ENCODE measurements at places on chromosomes 2 and 18. TPM values are rescaled to one million over a fixed set of nuclear protein-coding genes. Genes with fewer than 3 reads are reported as not detected.

The VWA3B gene
- not detected for total RNA-seq

The FOXI3 gene
- total RNA-seq, result not detected

The LRP2 gene
- 0.35 TPM for total RNA-seq

- H3K27ac ChIP-seq, result no peak overlapping the region
- no peaks in the 10 kb centered on the region for H3K4me1 ChIP-seq
- no peaks in the 10 kb centered on the region for H3K36me3 ChIP-seq
- H3K27me3 ChIP-seq, result no peaks in the 10 kb centered on the region
- H3K4me3 ChIP-seq, result no peak overlapping the region
Measured at GRCh38 chr18:959854-960253, 55.2 kb downstream of the ADCYAP1 start.

DNA sequence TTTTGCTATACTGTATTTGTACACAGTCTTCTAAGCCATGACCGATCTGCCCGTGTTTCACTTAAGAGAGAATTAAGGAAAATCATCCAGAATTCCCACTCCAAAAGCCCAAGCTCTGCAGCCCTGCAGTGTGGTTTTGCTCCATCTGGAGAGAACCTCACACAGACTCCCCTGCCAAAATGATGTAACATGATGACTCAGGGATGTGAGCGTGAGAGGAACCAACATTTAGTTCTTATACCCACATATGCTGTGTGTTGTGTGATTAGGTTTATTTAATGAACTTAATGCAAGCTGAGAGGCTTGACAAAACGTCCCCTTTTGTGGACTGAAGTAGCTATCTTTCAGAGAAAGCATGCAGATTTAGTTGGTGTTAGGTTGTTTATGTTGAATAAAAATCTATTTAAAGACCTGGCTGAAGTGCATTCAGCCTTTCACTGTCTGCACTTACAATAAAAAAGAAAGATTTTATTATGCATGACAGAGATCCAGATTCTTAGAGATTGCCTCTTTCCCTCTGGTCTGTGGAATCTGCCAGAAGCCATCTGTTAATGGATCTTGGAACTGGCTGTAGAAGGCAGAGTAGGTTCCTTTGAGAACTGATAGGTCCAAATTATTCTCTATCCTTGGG, 6.3 kb downstream of the RAB12 start:
- no peaks in the 10 kb centered on the region for H3K36me3 ChIP-seq
- peak; percentile 64 for DNase-seq
- no peak overlapping the region for H3K4me3 ChIP-seq
- no peaks in the 10 kb centered on the region for H3K27me3 ChIP-seq
- H3K27ac ChIP-seq, result peak overlapping the region; percentile 75

- H3K4me3 ChIP-seq, result no peak overlapping the region
- H3K27me3 ChIP-seq, result no peaks in the 10 kb centered on the region
- H3K4me1 ChIP-seq, result no peaks in the 10 kb centered on the region
Measured at GRCh38 chr18:13178976-13179375, 39.6 kb upstream of the LDLRAD4 start.

DNA sequence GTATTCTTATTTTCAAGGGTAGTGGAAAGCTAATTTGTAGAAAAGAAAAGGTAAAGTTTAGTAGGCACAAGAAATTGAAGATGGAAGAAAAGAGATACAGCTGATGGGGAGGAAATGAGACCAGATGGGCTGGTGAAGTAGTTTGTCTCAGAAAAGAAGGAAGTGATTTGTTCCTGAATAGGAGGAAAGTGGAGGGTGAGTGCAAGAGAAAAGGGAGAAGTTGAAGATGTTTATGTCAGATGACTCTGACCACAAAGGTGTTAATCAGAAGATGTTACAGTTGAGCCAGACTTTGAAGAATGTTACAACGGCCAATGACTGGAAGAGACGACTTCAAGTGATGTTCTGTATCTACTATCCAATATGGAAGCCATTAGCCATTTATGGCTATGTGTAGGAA, 21.2 kb downstream of the ZSCAN30 start:
- no peak overlapping the region for H3K27ac ChIP-seq
- no peak for DNase-seq
- H3K4me1 ChIP-seq, result no peaks in the 10 kb centered on the region
- H3K4me3 ChIP-seq, result no peak overlapping the region
- no peaks in the 10 kb centered on the region for H3K36me3 ChIP-seq

DNA sequence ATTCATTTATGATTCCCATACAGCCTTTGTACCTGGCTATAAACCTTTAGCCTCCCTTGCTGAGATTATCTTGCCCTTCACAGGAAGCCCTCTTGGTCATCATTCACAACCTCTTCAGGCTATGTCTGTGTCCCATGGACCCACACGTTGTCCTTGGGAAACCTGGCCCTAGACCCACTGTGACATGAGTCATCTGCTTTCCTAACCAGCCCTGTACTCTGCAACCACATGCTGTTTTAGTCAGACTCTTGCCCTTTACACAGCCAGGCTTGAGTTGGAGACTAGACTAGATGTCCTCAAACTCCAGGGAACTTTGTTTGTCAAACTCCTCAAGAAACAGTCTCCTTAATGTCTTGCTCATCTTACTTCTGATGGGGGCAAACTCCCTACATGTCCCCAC, 229.3 kb upstream of the ZSWIM2 start:
- no peak overlapping the region for H3K27ac ChIP-seq
- no peak overlapping the region for H3K4me3 ChIP-seq
- DNase-seq, result no peak
- no peaks in the 10 kb centered on the region for H3K27me3 ChIP-seq

DNA sequence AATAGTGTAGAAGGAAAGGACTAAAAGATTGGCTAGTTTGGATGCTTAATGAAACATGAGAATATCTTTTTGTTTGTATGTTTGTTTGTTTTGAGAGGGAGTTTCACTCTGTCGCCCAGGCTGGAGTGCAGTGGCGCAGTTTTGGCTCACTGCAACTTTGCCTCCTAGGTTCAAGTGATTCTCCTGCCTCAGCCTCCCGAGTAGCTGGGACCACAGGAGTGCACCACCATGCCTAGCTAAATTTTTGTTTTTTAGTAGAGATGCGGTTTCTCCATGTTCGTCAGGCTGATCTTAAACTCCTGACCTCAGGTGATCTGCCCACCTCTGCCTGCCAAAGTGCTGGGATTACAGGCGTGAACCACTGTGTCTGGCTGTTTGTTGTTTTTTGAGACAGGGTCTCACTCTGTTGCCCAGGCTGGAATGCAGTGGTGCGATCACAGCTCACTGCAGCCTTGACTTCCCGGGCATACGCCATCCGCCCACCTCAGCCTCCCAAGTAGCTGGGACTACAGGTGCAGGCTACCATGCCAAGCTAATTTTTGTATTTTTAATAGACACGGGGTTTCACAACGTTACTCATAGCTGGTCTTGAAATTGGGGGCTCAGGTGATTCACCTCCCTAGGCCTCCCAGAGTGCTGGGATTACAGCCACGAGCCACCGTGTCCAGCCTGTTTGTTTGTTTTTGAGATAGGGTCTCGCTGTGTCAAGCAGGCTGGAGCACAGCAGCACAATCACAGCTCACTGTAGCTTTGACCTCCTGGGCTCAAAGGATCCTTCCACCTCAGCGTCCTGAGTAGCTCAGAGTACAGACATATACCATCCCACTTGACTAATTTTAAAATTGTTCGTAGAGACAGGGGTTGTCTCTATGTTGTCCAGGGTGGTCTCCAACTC, 209.2 kb downstream of the MYCN start:
- no peaks in the 10 kb centered on the region for H3K27me3 ChIP-seq
- H3K36me3 ChIP-seq, result no peaks in the 10 kb centered on the region
- no peaks in the 10 kb centered on the region for H3K4me1 ChIP-seq
- no peak for DNase-seq
- no peak overlapping the region for H3K4me3 ChIP-seq
- no peak overlapping the region for H3K27ac ChIP-seq

GRCh38 chr2:197835293-197835692, 30.9 kb downstream of the PLCL1 start:
- no peak overlapping the region for H3K4me3 ChIP-seq
- no peaks in the 10 kb centered on the region for H3K27me3 ChIP-seq
- H3K27ac ChIP-seq, result no peak overlapping the region
- H3K4me1 ChIP-seq, result no peaks in the 10 kb centered on the region
- no peak for DNase-seq
- H3K36me3 ChIP-seq, result no peaks in the 10 kb centered on the region

All from uterus (tissue), 4 donors.